ENCODE measurements at places on chromosomes 12 and 14. TPM values are rescaled to one million over a fixed set of nuclear protein-coding genes. Genes with fewer than 3 reads are reported as not detected.

DNA sequence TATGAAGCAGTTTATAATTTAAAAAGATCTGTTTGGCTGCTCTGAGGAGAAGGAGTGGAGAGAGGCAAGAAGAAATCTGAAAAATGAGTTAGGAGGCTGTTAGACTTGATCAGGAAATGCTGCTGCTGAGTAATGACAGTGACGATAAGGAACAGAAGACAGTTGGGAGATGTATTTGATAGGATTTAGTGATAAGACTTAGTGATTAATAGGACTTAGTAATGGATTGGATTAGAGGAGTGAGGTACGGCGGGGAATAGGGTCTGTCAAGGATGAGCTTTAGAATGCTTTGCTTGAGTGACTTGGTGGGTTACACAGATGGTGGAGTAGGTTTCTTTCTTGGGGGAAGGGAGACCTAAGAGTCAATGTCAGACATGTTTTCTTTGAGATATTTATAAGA is 31.7 kb downstream of the UNC79 start:
- peaks cover 5% of the 10 kb centered on the region for H3K4me1 ChIP-seq
- no peak for DNase-seq
- H3K4me3 ChIP-seq, result no peak overlapping the region
- H3K27me3 ChIP-seq, result no peaks in the 10 kb centered on the region
- no peaks in the 10 kb centered on the region for H3K36me3 ChIP-seq

GRCh38 chr12:47433876-47434275 is 272.0 kb downstream of the RPAP3 start:
- no peaks in the 10 kb centered on the region for H3K4me1 ChIP-seq
- peaks cover 2% of the 10 kb centered on the region for H3K36me3 ChIP-seq
- H3K27me3 ChIP-seq, result peaks cover 2% of the 10 kb centered on the region
- H3K4me3 ChIP-seq, result no peak overlapping the region
- DNase-seq, result no peak
- no peak overlapping the region for H3K27ac ChIP-seq

DNA sequence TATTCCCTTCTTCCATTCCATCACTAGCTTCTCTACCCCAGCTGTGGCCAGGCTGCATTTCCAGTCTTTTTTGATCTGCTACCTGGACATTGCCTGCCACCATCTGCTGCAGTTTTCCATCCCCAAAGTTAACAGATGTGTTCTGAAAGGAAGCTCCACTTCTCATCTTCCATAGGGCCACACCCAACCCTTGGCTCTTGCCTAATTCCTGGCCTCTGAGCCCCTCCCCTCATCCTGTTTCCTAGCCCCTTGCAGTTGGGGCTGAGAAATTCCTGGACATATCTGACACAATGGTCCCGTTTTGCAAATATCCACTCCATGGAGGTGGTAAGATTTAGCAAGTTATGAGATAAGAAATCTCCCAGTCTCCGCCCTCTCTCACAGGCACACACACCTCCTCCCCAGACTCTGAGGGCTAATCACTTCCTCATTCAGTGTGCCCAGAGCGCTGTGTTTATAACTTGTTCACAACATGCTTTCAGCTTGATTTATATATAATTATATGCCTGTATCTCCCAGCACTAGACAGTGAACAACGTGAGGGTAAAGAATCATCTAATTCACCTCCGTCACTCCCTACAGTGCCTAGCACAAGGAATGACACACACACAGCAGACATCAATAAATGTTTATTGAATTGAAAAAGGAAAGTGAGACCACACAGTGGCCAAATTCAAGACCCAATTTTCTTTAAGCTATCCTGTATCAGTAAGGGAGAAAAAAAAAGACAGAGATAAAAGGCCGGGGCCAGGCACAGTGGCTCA is 13.4 kb downstream of the SMUG1 start:
- no peak overlapping the region for H3K4me3 ChIP-seq
- peaks cover 3% of the 10 kb centered on the region for H3K4me1 ChIP-seq
- no peak for DNase-seq
- no peak overlapping the region for H3K27ac ChIP-seq
- peaks cover 24% of the 10 kb centered on the region for H3K27me3 ChIP-seq

DNA sequence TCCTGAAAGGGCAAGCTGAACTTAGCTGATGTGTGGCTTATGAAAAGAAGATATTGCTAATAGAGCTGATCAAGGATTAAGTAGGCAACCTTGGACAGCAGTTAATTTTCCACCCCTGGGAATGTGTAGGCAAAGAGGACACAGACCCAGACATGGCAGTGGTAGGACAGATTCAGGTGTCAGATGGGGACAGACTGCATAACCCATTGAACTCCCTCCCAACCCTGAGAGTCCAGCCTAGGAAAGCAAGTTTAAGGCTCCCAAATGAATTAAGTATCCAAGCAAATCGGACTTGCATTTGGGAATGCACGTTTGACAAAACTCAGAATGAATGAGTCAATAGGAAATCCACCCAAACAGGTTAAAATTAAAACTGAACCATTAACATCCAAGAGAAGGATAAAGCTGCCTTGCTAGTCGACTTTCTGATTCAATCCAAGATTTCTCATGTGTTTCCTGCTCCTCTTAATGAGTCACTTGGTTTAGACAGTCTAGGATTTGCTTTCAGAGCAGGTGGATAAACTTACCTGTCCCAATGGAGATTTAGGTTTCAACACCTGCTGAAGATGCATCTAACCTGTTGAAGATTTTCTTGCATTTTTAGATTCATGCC is 385.4 kb downstream of the CCDC91 start:
- no peaks in the 10 kb centered on the region for H3K36me3 ChIP-seq
- H3K4me1 ChIP-seq, result no peaks in the 10 kb centered on the region
- H3K27me3 ChIP-seq, result no peaks in the 10 kb centered on the region
- H3K4me3 ChIP-seq, result no peak overlapping the region

The IL25 gene
- 0.24 TPM for total RNA-seq

The RD3L gene
- not detected for total RNA-seq

DNA sequence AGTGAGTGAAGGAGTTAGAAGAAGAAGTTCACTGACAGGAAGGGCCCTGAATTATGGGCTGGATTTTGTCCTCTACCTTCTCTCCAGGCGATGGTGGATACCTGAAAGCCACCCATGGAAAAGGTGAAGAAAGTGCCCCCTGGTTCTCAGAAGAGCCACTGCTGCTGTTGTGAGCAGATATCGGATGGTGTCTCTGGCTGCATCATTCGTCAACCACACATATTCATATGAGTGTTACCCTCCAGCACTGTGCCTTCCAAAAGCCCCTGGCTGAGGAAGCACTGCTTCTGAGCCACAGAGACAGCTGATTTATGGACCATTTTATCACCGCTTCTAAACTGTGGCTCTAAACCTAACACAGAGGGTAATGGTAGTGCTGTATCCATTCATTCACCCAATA is 2.0 kb upstream of the ACTN1 start:
- peaks cover 7% of the 10 kb centered on the region for H3K27me3 ChIP-seq
- no peaks in the 10 kb centered on the region for H3K36me3 ChIP-seq
- DNase-seq, result no peak
- no peak overlapping the region for H3K4me3 ChIP-seq

GRCh38 chr12:13223179-13223804 is 26.8 kb downstream of the EMP1 start:
- H3K27me3 ChIP-seq, result no peaks in the 10 kb centered on the region
- H3K36me3 ChIP-seq, result peaks cover 16% of the 10 kb centered on the region
- no peak for DNase-seq
- H3K4me1 ChIP-seq, result no peaks in the 10 kb centered on the region

- no peaks in the 10 kb centered on the region for H3K27me3 ChIP-seq
- H3K36me3 ChIP-seq, result peaks cover 35% of the 10 kb centered on the region
- no peak overlapping the region for H3K4me3 ChIP-seq
- DNase-seq, result no peak
These were observed 8.6 kb downstream of the SLC25A29 start for GRCh38 chr14:100297320-100298300.

All from WTC11 (cell line).